ENCODE measurements at places on chromosomes 2 and 18.

DNA sequence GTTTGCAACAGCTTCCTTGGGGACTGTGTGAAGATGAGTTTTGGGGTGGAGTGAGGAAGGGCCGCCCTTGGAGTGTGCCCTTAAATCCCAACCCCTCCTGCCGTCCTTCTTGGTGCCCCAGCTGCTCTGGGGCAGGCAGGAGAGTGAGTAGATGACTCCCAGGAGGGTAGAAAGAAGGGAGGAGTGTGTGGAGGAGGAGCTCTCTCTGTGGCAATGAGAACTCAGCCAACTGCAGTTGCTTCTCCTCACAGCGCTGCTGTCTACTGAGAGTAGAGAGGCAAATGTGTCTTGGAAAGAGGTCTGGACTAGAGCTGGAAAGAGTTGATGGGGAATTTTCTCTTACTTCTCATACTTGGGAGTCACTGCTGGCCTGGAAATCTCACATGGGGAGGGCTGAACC lies 21.8 kb upstream of the SIX2 start:
- ATAC-seq = no peak

- ATAC-seq = no peak
These were observed 471.1 kb upstream of the SMIM21 start for GRCh38 chr18:75898651-75899050.

- no peak for ATAC-seq
These were observed 76.1 kb upstream of the DNMT3A start for GRCh38 chr2:25417715-25418369.

GRCh38 chr2:19545507-19545906 lies 187.1 kb upstream of the OSR1 start:
- no peak for ATAC-seq

- ATAC-seq = no peak
These were observed 80.0 kb downstream of the ZNF516 start for GRCh38 chr18:76414936-76415621.

DNA sequence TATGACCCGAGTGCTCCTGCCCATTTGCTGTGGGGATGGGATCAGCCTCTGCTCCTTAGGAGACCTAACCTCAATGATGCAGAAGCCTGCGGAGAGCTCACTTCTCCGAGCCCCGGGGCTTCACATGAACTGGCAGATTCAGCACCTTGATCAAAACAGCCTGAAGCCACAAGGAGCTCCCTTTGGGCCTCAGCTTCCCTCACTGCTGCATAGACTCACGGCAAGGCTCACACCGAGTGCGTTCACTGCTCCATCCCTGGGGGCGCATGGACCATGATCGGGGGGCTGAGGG lies 33.0 kb downstream of the CRACDL start:
- no peak for ATAC-seq

- ATAC-seq = no peak
These were observed 678.7 kb downstream of the PLCL1 start for GRCh38 chr2:198483051-198483450.

- no peak for ATAC-seq
These were observed 43.5 kb downstream of the PSTPIP2 start for GRCh38 chr18:46028536-46028891.

- no peak for ATAC-seq
These were observed 928.3 kb upstream of the NRXN1 start for GRCh38 chr2:51960281-51960680.

GRCh38 chr2:69777786-69778105 lies 35.8 kb downstream of the ANXA4 start:
- no peak for ATAC-seq

- no peak for ATAC-seq
These were observed 42.3 kb upstream of the FHOD3 start for GRCh38 chr18:36255072-36255698.

GRCh38 chr2:66387016-66387753 lies 47.7 kb upstream of the MEIS1 start:
- ATAC-seq = no peak

DNA sequence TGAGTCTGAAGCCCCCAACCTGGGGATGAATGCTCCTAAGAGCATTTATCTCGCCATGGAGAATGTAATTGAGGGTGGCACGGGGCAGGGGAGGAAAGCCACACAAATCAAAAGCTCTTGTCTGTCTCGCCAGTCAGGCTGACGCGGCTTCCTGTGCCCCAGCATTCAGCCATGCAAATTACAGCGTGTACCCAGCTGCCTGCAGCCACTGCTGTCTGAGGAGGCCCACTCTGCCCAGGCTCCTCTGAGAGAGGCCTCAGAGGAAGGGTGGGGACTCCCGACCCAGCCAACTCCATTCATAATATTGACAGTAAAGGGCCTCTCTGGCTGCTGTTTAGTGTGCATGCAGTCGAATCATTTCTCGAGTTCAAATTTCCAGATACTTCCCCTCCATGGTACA lies 22.0 kb downstream of the SMAD7 start:
- ATAC-seq = peak; percentile 71

DNA sequence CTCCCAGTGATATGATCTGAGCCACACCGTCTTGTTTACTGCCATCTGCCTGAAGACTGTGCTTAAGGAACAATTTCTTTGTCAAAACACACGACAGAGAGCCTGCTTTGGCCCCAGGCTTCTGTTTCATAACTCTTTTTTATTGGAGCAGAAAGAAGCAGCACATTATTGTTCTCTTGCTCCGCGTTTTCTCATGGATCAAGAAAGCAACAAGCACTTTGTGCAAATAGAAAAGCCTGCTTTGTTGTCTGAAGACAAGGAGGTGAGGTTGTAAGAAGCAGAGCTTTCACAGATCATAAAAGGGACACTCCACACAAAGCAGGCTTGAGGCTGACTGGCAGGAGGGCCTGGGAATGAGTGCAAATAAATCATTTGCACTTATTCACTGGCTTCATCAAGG lies 118.3 kb upstream of the FAM136A start:
- ATAC-seq = no peak

GRCh38 chr2:240384711-240385450 lies 50.6 kb upstream of the GPC1 start:
- ATAC-seq = no peak

GRCh38 chr2:26696351-26696816 lies 3.9 kb downstream of the KCNK3 start:
- ATAC-seq = no peak

- ATAC-seq = no peak
These were observed 2.6 kb upstream of the GPR35 start for GRCh38 chr2:240622531-240623235.

GRCh38 chr2:43110442-43110871 lies 115.9 kb downstream of the ZFP36L2 start:
- no peak for ATAC-seq

- no peak for ATAC-seq
These were observed 81.0 kb downstream of the EDAR start for GRCh38 chr2:108907822-108908712.

DNA sequence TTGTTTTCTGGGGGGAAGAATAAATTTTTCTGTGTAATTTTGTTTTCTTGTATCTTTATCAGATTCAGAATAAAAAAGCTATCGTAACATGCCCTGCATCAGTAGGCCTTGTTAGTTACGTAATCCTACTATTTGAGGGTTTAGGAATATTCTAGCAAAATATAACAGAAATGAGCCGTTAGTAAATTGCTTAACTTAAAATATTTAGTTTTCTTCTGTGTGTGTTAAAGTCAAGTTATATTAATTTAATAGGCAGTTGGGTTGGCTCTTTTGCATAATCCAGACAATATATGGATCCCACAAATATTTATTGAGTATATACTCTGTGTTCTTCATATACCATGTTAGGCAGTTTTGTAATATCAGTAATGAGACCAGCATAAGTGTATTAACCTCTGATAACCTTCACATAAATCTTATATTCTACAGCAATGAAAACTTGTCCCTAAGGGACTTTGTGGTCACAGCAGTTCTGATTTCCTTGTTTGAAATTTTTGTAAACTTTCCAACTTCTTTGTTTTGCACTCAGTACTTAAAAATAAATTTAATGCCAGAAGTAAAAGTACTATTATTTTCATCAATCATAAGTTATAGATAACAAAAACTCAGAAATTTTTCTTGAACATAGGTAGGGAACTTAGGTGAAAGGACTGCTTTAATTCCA lies 151.9 kb downstream of the FMNL2 start:
- no peak for ATAC-seq

- ATAC-seq = no peak
These were observed 52.6 kb upstream of the AFF3 start for GRCh38 chr2:100194951-100195350.

DNA sequence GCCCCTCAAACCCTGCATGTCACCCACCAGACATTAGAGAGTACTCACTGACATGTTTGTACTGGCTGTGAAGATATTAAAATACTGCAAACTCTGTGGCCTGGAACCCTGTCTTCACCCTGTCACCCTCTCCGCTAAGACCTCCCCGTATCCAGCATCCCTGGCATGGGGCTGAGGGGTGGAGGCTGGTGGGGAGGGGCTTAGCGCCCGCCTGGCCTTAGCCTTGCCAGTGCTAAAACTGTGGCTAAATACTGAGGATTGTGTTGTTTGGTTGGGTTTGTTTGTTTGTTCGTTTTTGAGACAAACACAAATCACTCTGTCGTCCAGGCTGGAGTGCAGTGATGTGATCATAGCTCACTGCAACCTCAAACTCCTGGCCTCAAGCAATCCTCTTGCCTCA lies 1.8 kb downstream of the PSTPIP2 start:
- no peak for ATAC-seq

- peak; percentile 89 for ATAC-seq
These were observed 257.7 kb downstream of the ANAPC1 start for GRCh38 chr2:111626037-111626864.

DNA sequence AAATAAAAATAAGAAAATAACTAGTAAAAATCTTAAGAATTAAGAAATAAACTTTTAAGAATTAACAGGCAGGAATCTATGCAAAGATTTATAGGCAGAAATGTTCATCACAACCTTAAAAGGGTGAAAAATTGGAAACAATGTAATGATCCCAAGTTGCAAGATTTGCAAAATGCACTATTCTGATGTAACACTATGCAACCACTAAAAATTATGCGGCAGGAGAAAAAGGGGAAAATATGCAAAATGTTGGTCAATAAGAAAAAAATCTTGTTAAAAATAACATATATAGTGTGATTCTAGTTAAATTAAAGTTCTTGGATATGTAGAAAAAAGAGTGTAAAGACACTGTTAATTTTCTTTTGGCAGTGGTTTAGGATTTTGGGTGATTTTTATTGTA lies 132.8 kb downstream of the UPP2 start:
- no peak for ATAC-seq

- ATAC-seq = no peak
These were observed 70.3 kb downstream of the ANTXR1 start for GRCh38 chr2:69083235-69083748.

GRCh38 chr2:198337368-198337767 lies 533.0 kb downstream of the PLCL1 start:
- no peak for ATAC-seq

GRCh38 chr18:48238206-48238605 lies 171.0 kb downstream of the ZBTB7C start:
- no peak for ATAC-seq

- no peak for ATAC-seq
These were observed 59.9 kb downstream of the CRIM1 start for GRCh38 chr2:36415381-36416022.

GRCh38 chr18:32349728-32350395 lies 120.8 kb downstream of the GAREM1 start:
- no peak for ATAC-seq

DNA sequence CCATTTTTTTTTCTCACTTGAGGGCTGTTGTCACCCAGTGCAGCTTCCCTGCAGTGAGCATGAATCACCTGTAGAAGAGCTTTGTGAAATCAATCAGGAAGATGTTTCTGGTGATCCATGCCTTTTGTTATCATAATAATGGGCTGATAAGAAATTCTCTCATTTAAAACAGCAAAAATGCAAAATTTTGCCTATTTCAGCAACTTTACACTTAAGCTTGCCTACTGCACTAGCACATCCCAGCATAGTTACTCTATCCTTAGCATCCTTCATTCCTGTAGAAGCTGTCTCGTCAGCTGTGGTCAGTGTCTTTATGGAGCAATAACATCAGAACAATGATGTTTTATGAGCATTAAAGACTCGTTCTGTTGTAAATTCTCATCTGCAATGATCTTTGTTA lies 178.6 kb upstream of the ZNF804A start:
- ATAC-seq = no peak

DNA sequence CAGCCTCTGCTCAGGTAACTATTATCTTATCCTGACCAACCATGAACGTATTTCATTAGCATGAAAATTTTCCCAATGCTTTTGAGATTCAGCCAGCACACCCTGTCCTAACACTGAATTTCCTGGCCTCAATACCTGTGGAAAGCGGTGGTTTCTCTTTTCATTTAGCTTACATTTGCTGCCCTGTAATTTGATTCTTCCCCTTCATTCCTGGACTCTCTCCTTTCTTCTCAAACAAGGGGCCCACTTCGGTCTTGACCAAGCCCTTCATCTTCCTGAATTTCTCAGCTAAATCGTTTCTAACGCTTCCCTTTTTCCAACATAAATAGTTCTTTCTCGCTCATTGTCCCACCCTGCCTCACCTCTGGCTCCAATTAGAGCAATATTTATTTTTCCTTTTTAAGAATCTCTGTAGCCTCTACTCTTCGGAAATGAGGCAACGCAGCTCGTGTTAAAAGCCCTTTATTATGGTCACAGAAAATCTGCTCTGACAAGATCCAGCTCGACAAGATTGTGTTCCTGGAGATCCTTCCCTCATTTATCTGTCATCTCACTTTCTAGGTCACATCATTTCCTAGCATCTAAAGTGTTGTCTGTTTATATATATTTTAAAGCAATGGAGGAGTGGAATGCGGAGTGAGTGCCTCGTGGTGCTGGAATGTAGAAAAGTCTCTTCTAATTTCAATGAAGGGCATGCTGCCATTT lies 49.5 kb upstream of the BCL11A start:
- no peak for ATAC-seq

GRCh38 chr2:189116087-189116486 lies 63.5 kb downstream of the COL5A2 start:
- no peak for ATAC-seq

- ATAC-seq = no peak
These were observed 256.5 kb downstream of the TPGS2 start for GRCh38 chr18:36572135-36572856.

GRCh38 chr2:8572712-8573233 lies 109.1 kb upstream of the ID2 start:
- no peak for ATAC-seq

DNA sequence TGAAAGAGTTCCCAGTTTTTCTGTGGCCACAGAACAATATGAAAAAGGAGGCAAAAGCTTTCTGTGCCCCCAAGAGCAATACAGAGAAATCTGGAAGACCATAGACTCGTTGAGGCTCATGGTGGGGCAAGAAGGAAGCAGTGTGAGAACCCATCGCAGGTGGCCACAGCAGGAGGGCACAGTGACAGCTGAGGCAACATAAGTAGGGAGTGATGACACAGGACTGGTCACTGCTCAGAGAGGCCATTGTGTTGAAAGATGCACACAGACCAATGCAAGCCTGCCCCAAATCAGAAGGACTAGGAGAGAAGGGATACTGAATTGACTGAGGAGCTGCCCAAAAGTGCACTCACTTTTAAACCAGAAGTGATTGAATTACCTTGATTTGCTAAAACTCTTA lies 483.6 kb downstream of the EPHA4 start:
- ATAC-seq = no peak

- ATAC-seq = no peak
These were observed 91.9 kb downstream of the PPP1R1C start for GRCh38 chr2:182077448-182078142.

All from activated CD4-positive, CD25-positive, alpha-beta regulatory T cell treated with anti-CD3 and anti-CD28 coated beads, Interleukin-2, amount 50 U/mL, for 24 hours (primary cell).